Stimulated activated CD4-positive, alpha-beta T cell treated with anti-CD3 and anti-CD28 coated beads, Interleukin-15, amount 100 ng/mL, for 48 hours (primary cell): ENCODE measurements at places on chromosomes 1 and 21.
A peak's percentile ranks its signal among the peaks of the same experiment; 100 is the strongest.

- no peak for DNase-seq
These were observed 90.8 kb upstream of the CCDC190 start for GRCh38 chr1:162951553-162952315.

DNA sequence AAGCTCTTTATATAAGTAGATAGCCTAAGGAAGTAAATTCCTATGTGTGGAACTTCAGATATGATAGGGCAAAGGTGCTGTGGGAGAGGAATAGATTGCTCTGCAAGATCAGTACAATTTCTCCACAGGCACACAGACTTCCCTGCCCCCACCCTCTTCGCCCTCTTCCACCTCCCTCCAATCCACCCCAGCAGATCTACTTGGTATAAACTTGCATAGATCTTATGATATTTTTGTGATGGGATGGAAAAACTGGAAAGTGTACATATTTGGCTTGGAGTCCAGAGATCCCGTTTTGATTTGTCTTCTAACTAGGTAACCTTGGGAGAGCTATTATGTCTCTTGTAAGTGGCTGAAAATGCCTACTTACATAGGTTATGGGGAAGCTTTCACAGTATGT, 586.3 kb upstream of the USP24 start:
- no peak for DNase-seq

GRCh38 chr1:45894921-45895320, 91.5 kb downstream of the MAST2 start:
- no peak for DNase-seq

DNA sequence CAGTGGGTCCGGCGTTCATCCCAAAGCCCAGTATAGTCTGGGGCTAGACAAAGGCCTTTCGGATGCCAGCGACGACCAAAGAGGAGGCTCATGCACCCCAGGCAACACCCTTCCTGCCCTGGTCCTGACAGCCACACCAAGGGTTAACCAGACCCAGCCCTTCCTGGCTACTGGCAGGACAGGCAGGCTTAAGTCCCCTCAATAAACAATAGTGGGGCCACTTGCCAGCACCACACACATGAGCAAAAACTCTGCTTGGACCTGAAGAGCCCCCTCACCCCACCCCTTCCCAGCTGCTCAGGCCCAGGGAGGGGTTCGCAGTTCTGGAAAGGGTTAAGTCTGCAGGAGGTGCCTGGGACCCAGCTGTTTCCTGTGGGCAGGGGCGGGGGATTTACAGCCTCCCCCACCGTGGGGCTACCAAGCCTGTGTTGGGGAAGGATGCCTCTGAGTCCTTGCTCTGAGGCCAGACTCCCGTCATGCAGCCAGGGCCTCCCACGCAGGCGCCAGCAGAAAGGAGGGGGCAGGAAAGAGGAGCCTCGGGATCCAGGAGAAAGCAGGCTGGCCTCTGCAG, 18.2 kb downstream of the PHLDA3 start:
- DNase-seq: no peak

DNA sequence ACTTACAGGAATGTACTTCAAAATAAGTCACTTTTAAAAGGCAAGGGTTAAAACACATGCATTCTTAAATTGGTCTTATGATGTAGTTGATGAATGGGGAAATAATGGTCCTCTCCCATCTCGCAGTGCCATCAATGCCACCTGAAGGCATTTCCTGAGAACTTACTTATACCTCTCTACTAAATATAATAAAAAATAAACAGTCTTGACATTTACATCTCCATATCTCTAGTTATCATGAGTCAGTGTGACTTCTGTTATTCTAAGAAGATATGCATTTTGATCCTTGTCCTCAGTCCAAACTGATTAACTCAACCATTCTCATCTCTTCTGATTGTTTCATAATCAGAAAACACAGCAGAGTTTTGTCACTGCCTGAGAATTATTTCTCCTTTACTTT, 253.9 kb downstream of the USH2A start:
- no peak for DNase-seq

- DNase-seq: peak; percentile 46
These were observed 742 bp downstream of the ARTN start for GRCh38 chr1:43934101-43934985.

- no peak for DNase-seq
These were observed 860.4 kb downstream of the PLA2G4A start for GRCh38 chr1:187689129-187689528.

- no peak for DNase-seq
These were observed 124.7 kb upstream of the KIAA0040 start for GRCh38 chr1:175317309-175317708.

GRCh38 chr1:2180297-2181245, 14.0 kb downstream of the FAAP20 start:
- no peak for DNase-seq

DNA sequence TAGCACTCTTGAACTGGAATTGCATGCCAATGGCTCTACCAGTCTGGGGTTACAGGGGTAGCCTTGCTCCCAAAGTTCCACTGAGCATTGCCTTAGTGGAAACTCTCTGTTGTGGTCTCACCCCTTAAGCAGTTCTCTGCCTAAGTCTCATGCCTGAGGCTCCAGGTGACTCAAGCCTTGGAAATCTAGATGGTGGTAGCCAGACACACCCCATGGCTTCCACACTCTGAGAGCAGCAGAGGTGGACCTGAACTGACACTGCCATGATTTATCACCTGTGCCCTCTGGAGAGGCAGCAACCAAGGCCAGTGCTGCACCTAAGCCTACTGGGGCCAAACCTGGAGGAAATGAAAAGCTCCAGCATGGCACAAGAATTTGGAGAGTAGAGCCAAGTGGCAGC, 285.7 kb upstream of the PKN2 start:
- no peak for DNase-seq

DNA sequence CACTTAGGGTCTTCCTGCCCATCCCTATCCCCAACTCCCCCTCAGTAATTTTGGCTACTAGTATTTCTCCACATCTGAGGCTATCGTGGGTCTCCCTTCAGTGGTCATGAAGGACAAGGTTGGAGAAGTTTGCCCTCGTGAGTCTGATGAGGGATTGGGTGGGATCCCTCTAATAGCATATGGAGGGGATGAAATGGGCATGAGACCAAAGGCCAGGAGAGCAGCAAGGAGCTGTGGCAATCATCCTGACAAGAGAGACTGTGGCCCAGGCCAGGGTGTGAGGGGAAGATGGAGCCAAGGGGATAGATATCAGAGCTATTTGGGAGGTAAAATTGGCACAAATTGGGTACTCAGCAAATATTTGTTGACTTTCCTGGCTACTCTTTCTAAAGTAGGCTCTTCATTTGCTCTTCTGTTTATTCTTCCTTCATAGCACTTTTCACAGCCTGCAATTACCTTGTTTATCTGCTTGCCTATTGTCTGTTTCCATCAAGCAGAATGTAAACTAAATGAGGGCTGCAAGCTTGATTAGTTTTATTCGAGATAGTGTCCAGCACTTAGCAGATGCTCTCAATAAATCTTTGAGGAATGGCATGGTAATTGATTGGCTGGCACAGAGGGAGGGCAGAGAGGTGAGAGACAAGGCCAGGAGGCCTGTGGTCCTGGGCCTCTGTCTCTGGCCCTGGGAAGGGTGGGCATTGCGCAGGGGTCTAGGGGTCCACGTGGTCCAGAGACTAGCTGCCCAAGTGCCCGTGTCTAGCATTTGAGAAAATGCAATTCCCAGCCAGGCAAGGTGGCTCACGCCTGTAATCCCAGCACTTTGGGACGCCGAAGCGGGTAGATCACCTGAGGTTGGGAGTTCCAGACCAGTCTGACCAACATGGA, 1.5 kb upstream of the PLK3 start:
- DNase-seq: no peak

GRCh38 chr1:207495801-207496792, at the start of gene CR1:
CR1 (plus strand) TSS chr1:207496157; CDS start chr1:207496268, 111 bp downstream.
- no peak for DNase-seq

GRCh38 chr1:31531177-31531999, 44.9 kb upstream of the TINAGL1 start:
- DNase-seq: no peak

GRCh38 chr1:40919475-40920011, 57.4 kb upstream of the CITED4 start:
- DNase-seq: no peak

- DNase-seq: no peak
These were observed 41.2 kb upstream of the CR1L start for GRCh38 chr1:207603777-207604176.

DNA sequence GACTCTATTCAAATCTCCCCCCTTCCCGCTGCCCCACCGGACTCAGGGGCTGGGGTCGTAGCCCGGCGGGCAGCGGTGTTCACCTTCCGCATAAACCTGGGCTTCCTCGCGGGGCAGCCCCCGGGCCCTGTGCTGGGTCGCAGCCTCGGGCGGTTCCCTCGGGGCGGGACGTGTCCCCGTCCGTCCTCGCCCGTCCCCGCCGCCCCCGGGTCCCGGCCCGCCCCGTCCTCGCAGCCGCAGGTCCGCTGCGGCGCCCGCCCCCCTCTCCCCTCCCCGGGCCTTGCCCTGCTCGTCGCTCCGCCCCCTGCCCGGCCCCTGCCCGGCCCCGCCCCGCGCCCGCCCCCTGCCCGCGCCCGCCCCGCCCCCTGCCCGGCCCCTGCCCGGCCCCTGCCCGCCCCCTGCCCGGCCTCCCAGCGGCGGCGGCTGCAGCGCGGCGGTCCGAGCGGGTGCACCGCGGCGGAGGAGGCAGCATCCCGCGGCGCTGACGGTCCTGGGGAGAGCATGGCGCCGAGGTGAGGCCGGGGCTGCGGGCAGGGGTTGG, at the start of gene COL18A1:
Gene COL18A1, plus strand, starts transcription at position 436 of the 541 bp plus-strand sequence. Its CDS starts 66 bp downstream, at position 502.
- DNase-seq: peak; percentile 42

GRCh38 chr1:58905628-58906221, 121.9 kb upstream of the JUN start:
- DNase-seq: no peak

GRCh38 chr21:44694776-44695175, 2.2 kb upstream of the KRTAP10-12 start:
- DNase-seq: no peak

GRCh38 chr1:226671277-226671676, 67.8 kb downstream of the ITPKB start:
- DNase-seq: no peak

DNA sequence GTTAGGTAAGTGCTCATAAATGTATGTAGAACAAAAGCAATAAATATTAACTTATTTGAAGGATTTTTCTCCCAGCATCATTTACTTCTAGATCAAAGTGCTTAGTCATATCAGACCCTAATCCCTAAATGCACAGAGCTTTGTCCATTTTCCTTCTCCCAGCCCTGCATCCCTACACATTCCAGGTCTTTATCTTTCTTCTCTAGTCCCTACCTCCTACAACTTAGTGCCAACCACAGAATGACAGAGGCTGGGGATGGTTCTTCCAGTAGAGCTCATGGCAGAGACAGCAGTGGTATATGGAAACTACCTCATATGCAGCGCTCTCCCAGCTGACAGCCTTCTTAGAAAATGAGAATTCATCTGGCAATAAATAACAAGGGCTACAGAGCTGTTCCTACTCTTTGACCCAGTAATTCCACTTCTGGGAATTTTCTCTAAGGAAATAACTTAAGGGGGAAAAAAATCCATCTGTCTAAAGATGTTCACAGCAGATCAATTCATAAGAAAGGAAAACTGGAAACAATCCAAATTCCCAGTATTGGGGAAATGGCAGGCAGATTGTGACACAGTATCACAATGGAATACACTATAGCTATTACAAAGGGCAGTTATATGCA, 62.9 kb upstream of the ROR1 start:
- DNase-seq: no peak

- no peak for DNase-seq
These were observed 21.0 kb upstream of the POU2F1 start for GRCh38 chr1:167199656-167200055.

DNA sequence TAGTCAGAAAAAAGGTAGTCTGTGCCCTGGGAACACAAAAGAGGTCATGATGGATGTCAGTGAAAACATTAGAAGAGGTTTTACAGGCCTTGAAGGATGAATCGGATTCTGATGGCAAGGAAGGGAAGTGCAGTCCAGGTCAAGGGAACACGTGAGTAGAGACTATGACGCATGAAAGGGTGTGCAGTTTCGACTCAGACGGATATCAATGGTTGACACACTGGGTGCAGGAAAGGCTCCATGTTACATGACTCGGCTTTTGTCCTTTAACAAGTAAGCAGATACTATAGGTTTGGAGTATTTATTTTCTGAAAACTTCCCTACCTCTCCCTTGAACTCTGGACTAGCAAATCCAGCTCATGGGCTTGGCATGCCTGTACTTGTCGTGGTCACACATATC, 55.3 kb downstream of the SEC16B start:
- no peak for DNase-seq

DNA sequence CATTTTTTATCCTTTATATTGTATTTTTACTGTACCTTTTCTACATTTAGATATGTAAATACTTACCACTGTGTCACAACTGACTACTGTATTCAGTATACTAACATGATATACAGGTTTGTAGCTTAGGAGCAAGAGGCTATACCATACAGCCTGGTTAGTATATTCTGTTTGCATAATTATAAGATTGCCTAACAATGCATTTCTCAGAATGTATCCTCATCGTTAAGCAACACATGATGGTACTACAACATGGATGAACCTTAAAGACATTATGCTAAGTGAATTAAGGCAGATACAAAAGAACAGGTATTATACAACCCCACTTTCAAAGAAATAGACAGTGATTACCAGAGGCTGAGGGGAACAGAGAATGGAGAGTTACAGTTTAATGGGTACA, 62.7 kb downstream of the RUSC1 start:
- no peak for DNase-seq

GRCh38 chr1:234609691-234610042, 311 bp downstream of the IRF2BP2 start:
- DNase-seq: no peak

DNA sequence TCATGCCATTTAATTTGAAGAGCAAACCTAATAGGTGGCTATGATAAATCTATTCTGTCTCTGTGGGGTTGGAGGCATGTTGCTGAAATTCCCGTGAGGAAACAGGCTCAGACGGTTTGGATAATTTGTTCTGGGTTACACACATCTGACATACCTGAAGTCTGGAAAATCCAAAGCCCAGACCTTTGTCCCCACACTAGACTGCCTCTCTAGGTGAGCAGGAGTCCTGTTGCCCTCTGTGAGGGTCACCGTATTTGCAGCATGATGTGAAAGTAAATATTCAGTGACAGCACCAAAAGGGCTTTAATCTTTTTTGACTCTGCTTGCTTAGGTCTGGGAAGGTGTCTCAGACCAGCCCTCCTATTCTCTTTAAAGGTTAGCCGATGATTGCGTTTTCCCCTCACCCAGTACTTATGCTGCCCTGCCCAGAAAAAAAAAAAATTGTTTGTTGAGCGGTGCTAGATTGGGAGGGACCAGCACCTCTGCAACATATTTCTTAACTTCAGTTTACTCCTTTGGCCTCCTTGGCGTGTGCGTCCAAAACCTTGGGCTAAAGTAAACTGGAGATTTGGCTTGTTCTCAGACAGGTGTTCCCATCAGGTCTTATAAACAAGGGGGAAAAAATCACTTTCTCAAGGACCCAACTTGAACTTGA, 67.0 kb downstream of the CACHD1 start:
- DNase-seq: no peak

- DNase-seq: no peak
These were observed 23.5 kb upstream of the RSBN1 start for GRCh38 chr1:113835686-113836290.

DNA sequence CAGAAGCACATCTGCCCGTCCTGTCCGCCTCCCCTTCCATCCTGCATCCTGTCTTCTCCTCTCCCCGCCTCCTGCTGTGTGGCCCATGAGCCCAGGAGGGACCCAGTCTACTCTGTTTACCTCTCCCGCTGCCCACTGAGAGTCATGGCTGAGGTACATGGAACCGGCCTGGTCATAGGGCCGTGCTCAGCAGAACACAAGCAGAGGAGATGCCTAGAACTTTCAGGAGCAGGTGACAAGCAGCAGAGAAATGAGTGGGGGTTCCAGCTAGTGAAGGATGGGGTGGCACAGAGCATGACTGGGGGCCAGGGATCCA, 70.8 kb downstream of the ATP5PO start:
- no peak for DNase-seq

GRCh38 chr1:63864224-63864641, 90.4 kb downstream of the ROR1 start:
- DNase-seq: no peak
